NCI-H1105 (cell line): ENCODE measurements at places on chromosomes 7 and 10.

DNA sequence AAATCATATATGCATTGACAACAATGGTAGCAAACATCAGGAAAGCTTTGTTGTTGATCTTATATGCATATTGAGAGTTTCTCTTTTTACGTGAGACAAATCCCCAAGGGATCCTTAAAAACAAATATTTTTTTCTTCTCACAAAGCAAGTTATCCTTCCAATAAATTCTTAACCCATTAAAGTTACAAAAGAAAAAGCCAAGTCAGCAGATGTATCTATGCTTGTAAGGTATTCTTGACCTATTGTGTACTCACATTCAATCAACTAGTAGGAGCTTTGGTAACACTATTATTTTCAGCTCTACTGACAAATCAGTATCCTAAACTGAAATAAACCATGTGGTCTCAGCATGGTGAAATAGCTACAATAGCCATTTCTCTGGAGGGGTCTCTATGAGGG lies 586.3 kb downstream of the CNTNAP2 start:
- DNase-seq = no peak

- peak; percentile 7 for DNase-seq
Observed at GRCh38 chr7:142608630-142609428, 140.4 kb upstream of the PRSS1 start.

DNA sequence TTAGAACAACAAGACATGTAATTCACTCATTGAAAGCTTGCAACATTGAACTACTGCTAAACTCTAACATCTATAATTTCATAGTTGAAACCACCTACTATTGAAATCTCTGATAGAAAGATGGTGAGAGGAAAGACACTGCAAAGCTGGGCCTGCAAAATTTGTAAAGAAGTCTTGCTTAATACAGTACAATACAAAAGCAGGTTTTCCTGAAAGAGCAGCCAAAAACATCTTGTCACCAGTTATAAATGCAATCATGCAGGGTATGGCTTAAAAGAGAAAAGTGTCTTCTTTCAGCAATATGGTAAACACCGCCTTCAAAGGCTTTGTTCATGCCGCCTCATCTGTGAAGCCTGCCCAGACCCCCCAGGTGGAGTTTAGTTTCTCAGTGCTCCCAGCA lies 109.2 kb downstream of the ANK3 start:
- DNase-seq = no peak

- DNase-seq = peak; percentile 37
Observed at GRCh38 chr7:31633894-31634494, 53.0 kb upstream of the PPP1R17 start.
